ENCODE measurements at places on chromosomes 12 and 14. TPM values are rescaled to one million over a fixed set of nuclear protein-coding genes. Genes with fewer than 3 reads are reported as not detected.
A peak's percentile ranks its signal among the peaks of the same experiment; 100 is the strongest.

- DNase-seq, result no peak
These were observed 35.9 kb downstream of the DAAM1 start for GRCh38 chr14:59224341-59224740.

DNA sequence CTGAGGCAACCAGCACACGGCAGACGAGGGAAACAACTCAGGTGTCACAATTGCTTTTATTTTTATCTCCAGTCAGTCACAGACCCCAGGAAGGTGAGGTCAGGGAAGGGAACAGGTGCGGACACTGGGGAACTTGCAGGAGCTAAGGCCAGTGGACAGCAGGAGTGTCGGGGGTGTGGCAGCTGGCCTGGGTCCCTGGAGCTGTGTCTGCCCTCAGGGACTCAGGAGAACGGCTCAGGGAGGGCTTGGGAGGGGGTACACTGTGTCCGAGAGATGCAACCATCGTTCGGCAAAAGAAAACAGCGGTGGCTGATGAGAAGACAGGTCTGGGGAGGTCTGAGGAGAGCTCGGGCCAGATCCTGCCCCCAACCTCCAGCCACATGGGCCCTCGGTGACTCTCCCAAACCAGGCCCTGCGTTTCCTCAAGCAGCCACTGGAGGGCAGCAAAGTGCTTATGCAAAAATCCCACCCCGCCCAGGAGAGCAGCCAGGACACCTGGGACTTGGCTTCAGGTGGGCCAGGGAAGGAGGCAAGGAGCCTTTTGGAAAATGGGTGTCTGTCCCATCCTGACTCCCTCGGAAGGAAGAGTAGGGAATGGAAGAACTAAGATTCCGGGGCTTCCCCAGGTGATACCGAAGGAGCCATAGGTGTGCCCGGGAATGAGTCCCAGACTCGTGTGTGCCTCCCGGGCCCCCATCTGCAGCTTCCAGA, 24.1 kb upstream of the BCDIN3D start:
- peak; percentile 53 for DNase-seq

- DNase-seq, result peak; percentile 45
These were observed 179.9 kb downstream of the ADCK1 start for GRCh38 chr14:77979666-77980351.

DNA sequence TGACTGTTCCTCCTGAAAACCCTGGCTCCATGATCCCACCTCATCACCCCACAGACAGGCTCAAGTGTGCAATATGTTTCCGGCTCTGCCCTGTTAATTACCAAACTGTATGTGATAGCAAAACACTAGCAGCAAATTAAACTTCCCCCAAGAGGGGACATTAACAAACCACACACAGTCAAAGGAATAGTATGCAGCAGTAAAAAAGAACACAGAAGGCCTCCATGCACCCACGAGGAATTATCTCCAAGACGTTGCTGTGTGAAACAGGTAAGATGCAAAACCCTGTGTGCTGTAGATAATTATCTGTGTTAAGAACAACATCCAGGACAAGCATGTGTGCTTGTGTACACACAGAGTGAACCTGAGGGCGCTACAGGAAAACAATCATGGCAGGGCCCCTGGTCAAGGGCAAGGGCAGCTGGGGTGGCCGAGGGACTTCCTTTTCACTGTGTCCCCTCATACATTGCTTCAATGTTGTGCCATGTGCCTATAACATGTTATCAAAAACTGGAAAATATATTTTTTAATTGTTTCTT, 35.8 kb downstream of the ITPK1 start:
- no peak for DNase-seq

DNA sequence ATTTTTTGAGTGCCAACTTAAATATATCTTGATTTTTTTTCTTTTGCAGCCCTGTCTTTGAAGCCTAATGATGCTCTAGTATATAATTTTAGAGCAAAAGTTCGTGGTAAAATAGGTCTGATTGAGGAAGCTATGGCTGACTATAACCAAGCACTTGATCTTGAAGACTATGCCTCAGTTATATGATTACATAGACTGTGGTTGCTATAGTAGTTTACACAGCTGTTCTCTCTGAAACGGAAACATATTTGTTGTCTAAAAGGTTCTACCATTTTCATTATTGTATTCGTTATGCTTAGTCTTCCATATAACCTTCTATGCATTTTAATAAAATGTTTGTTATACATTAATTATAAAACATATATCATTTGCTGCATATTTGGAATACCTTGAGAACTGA, 246.7 kb downstream of the TTC6 start:
- DNase-seq, result no peak

GRCh38 chr12:94863321-94864035, 140.0 kb downstream of the NDUFA12 start:
- no peak for DNase-seq

DNA sequence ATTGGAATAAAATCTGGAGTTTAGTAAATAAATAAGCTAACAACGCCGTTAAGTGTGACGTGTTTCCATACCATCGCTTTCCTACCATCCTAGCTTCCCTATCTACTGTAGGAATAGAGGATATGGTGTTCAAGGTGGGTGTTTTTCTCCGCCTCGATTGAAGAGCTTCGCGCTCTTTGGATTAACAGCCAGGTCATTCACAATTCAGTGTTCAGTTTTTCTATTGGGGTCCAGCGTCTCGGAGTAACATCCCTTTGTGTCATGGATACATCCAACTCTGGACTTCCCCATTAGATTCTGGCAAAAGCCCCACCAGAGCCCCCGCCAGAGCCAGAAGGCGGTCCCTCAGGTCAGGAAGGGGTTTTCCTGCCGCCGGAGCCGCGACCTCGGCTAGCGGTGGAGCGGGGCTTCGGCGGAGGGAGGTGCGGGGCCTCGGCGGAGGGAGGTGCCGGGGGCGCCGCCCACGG, 1.2 kb upstream of the SRGAP1 start:
- no peak for DNase-seq

Gene IRF9
- 75.0 TPM for total RNA-seq

Gene BICDL1
- 1.4 TPM for total RNA-seq

Gene SAV1
- total RNA-seq, result 29.1 TPM

Gene SOAT2
- 0.06 TPM for total RNA-seq

Gene TSPAN11
- total RNA-seq, result 1.8 TPM

Gene CD9
- 86.6 TPM for total RNA-seq

Gene POTEM
- not detected for total RNA-seq
